HFFc6 (cell line): ENCODE measurements at places on chromosomes 11 and 22.

GRCh38 chr11:83035070-83035854, 36.4 kb downstream of the RAB30 start:
- no peak for DNase-seq
- peaks cover 20% of the 10 kb centered on the region for H3K36me3 ChIP-seq
- peaks cover 71% of the 10 kb centered on the region for H3K4me1 ChIP-seq
- H3K27ac ChIP-seq: no peak overlapping the region

GRCh38 chr11:15473954-15474837, 359.5 kb downstream of the INSC start:
- no peak overlapping the region for H3K4me3 ChIP-seq
- no peaks in the 10 kb centered on the region for H3K36me3 ChIP-seq
- no peak for DNase-seq
- no peaks in the 10 kb centered on the region for H3K27me3 ChIP-seq

GRCh38 chr22:40748388-40749355, 69.4 kb downstream of the MCHR1 start:
- no peak for DNase-seq
- H3K36me3 ChIP-seq: no peaks in the 10 kb centered on the region; the same call in 1 of the 2 replicates
- no peak overlapping the region for H3K27ac ChIP-seq
- H3K4me3 ChIP-seq: no peak overlapping the region
- peaks cover 5% of the 10 kb centered on the region for H3K27me3 ChIP-seq

DNA sequence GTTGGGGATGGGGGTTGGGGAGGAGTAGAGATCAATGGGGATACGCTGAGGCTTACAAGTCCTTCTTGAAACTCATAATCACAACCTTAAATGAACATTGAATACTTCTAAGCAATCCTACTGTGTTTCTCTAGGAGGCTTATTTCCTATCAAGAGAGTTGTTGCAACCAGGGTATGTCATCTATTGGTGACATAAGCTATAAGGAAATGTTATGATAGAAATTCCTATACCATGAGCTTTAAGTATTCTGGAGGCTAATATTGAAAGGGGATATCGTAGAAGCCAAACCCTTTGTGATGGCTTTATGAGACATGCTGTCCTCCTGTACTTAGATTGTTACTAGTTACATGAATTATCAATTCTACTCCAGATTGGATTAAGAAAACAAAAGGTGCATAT, 72.9 kb downstream of the DKK3 start:
- H3K4me3 ChIP-seq: no peak overlapping the region
- DNase-seq: no peak
- peaks cover 61% of the 10 kb centered on the region for H3K4me1 ChIP-seq
- H3K27ac ChIP-seq: no peak overlapping the region

GRCh38 chr22:27507935-27508526, 293.5 kb downstream of the MN1 start:
- peaks cover 9% of the 10 kb centered on the region; the same call in 1 of the 2 replicates for H3K36me3 ChIP-seq
- H3K27me3 ChIP-seq: peaks cover 2% of the 10 kb centered on the region; the same call in 1 of the 2 replicates
- peaks cover 52% of the 10 kb centered on the region for H3K4me1 ChIP-seq

DNA sequence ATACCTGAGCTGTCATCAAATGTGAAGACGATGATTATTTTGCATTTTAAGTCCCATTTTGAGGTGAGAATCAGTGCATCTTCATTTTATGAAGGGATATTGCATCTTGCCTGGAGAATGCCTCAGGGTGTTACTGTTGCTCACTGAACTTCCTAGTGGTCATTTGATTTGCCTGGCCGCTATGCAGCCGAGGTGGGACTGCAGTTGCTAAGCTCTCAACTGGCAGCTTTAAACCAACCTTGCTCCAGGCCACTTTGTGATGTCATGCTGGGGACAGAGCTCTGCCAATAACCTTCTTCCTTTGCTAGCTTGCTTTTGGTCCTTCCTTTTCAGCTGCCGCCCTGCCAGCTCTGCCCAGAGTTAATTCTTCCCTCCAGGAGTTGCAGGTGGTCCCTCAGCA, 409.4 kb upstream of the B3GAT1 start:
- H3K4me3 ChIP-seq: no peak overlapping the region
- peaks cover 1% of the 10 kb centered on the region; the same call in 1 of the 2 replicates for H3K27me3 ChIP-seq
- no peak overlapping the region for H3K27ac ChIP-seq

DNA sequence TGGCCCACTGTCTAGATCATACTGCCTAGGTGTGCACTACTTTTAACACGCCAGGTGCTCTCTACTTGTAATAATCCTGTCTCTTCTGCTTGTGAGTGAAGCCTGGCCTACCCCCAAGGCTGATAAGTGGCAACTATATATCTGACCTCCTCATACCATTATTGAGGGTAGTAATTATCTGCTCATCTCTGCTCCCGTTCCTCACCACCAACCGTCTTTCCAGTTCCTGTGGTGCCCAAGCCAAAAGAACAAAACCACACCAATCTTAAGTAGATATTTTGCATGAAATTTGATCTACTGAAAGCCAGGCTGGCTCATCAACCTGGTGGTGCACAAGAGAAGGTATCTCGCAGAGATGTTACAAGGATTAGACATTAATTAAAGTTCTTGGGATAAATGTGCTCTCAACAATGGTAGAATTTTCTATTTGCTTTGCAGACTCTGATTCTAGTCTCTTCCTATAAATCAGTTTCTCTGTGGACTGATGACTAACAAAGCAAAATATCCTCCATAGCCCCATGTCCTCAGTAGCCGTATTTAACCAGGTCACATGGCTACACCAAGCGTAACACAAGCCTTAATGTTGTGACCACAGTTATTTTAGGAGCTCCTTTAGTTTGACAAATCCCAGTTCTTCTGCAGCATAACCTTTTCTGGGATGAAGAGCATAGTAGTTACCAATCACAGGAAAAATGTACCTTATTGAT, 267.2 kb downstream of the NTM start:
- peaks cover 30% of the 10 kb centered on the region for H3K27me3 ChIP-seq
- DNase-seq: no peak
- H3K4me3 ChIP-seq: no peak overlapping the region
- peaks cover 5% of the 10 kb centered on the region; the same call in 1 of the 2 replicates for H3K4me1 ChIP-seq
- H3K36me3 ChIP-seq: no peaks in the 10 kb centered on the region
- H3K27ac ChIP-seq: no peak overlapping the region

DNA sequence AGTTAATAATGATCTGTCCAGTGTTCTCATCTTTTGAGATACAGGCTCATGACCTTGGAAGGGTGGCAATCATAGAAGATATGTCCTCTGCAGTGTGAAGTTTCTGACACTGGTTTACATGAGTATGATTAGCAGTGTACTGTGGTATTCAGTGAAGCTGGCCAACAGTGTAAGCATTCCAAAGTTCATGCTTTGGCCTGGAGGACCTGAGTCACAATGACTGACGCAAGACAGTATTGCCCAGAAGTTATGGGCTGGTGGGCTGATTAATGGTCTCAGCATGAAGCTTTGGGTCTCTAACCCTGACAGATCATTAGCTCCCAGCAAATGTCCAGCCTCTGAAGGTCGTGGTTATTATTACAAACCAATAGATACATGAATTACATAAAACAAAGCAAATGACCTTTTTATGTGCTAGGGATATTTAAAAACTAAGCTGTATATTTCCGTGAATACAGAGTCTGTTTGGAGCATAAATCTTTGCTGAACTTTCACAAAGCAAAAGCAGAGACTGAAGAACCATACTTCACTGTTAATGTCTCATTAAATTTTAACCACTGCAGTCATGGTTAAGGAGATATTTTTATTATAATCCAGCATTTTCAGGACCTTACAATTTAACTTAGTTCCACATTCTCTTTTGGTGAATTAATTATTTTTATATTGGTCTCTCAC, 28.3 kb upstream of the USP47 start:
- H3K4me3 ChIP-seq: peak overlapping the region; percentile 70
- H3K27me3 ChIP-seq: no peaks in the 10 kb centered on the region
- H3K36me3 ChIP-seq: peaks cover 9% of the 10 kb centered on the region; the same call in 1 of the 2 replicates
- H3K27ac ChIP-seq: peak overlapping the region; percentile 90
- peaks cover 57% of the 10 kb centered on the region for H3K4me1 ChIP-seq
- peak; percentile 92 for DNase-seq

GRCh38 chr11:76253416-76253815, 47.1 kb upstream of the WNT11 start:
- H3K27me3 ChIP-seq: peaks cover 45% of the 10 kb centered on the region
- no peak overlapping the region for H3K27ac ChIP-seq
- H3K36me3 ChIP-seq: no peaks in the 10 kb centered on the region
- H3K4me3 ChIP-seq: no peak overlapping the region

GRCh38 chr11:99325847-99326246, 305.1 kb downstream of the CNTN5 start:
- H3K4me1 ChIP-seq: no peaks in the 10 kb centered on the region
- no peak for DNase-seq
- H3K27ac ChIP-seq: no peak overlapping the region
- no peaks in the 10 kb centered on the region for H3K36me3 ChIP-seq

DNA sequence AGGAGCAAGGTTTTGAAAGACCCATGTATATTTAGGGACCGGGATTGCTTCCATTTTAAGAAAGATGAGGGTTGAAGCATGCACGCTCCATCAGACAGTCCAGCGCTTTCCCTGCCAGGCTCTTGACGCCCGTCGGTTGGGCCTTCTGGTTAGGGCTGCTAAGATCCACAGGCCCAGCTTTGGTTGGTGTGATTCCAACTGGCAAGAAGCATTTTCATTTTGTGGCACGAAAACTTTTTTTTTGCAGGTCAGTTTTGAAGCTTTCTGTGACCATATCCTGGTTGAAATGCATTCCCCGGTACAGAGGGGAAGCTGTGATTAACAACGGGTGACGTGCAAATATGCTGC, 34.3 kb upstream of the MPPED1 start:
- H3K27me3 ChIP-seq: peaks cover 41% of the 10 kb centered on the region
- no peak for DNase-seq
- H3K27ac ChIP-seq: no peak overlapping the region
- peaks cover 7% of the 10 kb centered on the region; the same call in 1 of the 2 replicates for H3K36me3 ChIP-seq
- H3K4me1 ChIP-seq: peaks cover 24% of the 10 kb centered on the region
- no peak overlapping the region for H3K4me3 ChIP-seq

GRCh38 chr11:58525037-58525614, 17.2 kb upstream of the OR5B21 start:
- no peak overlapping the region for H3K4me3 ChIP-seq
- peak overlapping the region; percentile 38; the same call in 1 of the 2 replicates for H3K27ac ChIP-seq
- H3K27me3 ChIP-seq: no peaks in the 10 kb centered on the region
- no peak for DNase-seq

GRCh38 chr22:37037669-37038068, 13.9 kb upstream of the KCTD17 start:
- no peak overlapping the region for H3K4me3 ChIP-seq
- H3K27me3 ChIP-seq: peaks cover 14% of the 10 kb centered on the region
- no peaks in the 10 kb centered on the region for H3K36me3 ChIP-seq
- H3K27ac ChIP-seq: no peak overlapping the region
- no peak for DNase-seq

- no peaks in the 10 kb centered on the region for H3K36me3 ChIP-seq
- no peak for DNase-seq
- peaks cover 8% of the 10 kb centered on the region; the same call in 1 of the 2 replicates for H3K4me1 ChIP-seq
- no peak overlapping the region for H3K27ac ChIP-seq
- peaks cover 22% of the 10 kb centered on the region for H3K27me3 ChIP-seq
Measured at GRCh38 chr11:120516461-120517389, 5.2 kb downstream of the GRIK4 start.

- H3K27ac ChIP-seq: no peak overlapping the region
- no peaks in the 10 kb centered on the region for H3K36me3 ChIP-seq
- DNase-seq: peak; percentile 18
- H3K27me3 ChIP-seq: peaks cover 3% of the 10 kb centered on the region
- no peak overlapping the region for H3K4me3 ChIP-seq
Measured at GRCh38 chr11:8025123-8025522, 38.0 kb downstream of the EIF3F start.

DNA sequence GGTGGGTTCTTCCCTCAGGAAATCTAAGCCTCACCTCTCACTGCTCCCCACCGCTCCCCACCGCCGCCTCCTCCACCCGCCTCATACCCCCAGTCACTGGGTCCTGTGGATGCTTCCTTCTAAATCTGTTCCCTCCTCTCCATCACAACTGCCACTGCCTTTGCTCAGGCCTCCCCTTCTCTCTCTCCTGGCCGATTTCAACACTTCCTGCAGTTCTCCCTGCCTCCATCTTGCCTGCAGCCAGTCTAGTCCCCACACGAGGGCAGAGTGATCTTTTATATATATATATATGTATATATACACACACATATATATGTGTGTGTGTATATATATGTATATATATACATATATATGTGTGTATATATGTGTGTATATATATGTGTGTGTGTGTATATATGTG, 27.8 kb downstream of the CREB3L1 start:
- H3K27me3 ChIP-seq: no peaks in the 10 kb centered on the region; the same call in 1 of the 2 replicates
- peaks cover 27% of the 10 kb centered on the region for H3K36me3 ChIP-seq
- peaks cover 35% of the 10 kb centered on the region for H3K4me1 ChIP-seq

DNA sequence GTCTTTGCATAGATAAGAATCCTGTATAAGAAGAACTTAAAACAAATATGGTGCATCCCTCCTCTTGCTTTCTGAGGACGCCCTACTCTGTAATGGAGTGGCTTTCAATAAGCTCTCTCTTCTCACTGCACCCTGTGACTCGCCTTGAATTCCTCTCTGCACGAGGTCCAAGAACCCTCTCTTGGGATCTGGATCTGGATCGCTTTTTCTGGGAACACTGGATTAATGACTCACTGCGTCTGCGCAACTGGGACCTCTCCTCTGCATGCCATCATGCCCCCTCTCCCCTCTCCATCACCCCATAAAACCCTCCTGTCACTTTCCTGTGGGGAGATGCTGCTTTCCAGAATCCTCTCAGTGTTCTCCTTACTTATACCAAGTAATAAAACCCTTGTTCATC, 15.1 kb upstream of the CABP2 start:
- H3K36me3 ChIP-seq: peaks cover 7% of the 10 kb centered on the region; the same call in 1 of the 2 replicates
- H3K4me1 ChIP-seq: peaks cover 8% of the 10 kb centered on the region; the same call in 1 of the 2 replicates
- H3K27ac ChIP-seq: no peak overlapping the region

DNA sequence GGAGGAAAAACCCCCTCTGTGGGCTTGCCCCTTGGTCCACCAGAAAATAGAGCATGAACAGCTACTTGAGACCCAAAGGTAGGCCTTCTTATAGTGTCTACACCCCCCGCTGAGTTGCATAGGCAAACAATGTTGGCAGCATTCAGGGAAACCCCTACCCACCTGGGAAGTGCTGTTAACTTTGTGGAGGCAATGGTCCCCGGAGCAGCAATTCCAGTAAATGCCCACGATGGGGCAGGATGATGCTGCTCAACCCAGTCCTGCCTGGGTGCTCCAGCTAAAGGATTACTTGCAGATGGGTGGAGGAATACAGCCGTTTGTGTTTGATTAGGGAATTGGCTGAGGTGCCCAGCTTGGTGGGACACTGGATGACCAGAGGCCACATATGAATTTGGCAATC, 381.3 kb upstream of the ANO5 start:
- H3K27me3 ChIP-seq: no peaks in the 10 kb centered on the region
- H3K27ac ChIP-seq: no peak overlapping the region
- no peak overlapping the region for H3K4me3 ChIP-seq
- no peaks in the 10 kb centered on the region for H3K4me1 ChIP-seq
- no peaks in the 10 kb centered on the region for H3K36me3 ChIP-seq
- no peak for DNase-seq
